ENCODE measurements at places on chromosomes 3 and 15.

GRCh38 chr3:150876611-150877265 lies 28.5 kb downstream of the MINDY4B start:
- DNase-seq: no peak

- no peak for DNase-seq
Observed at GRCh38 chr3:59374818-59375211, 325.0 kb upstream of the CFAP20DC start.

DNA sequence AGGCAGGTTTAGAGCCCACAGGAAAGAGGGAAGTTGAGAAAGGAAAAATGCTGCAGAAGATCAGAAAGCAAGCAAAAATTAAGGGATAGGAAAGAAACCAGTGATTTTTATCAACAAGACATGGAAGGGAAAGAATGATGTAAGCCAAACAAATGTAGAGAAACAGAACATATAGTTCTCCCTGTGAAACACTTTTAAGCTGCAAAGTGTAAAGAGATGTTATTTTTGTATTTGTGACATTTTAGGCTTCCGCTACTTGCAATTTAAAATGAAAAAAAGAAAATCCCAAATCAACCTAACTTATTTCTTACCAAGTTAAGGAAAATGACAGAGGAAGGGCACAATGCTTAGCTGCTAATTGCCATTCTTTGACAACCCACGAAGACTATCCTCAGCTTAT lies 111.6 kb downstream of the PDCD6IP start:
- no peak for DNase-seq

GRCh38 chr3:171828902-171829770 lies 14.0 kb upstream of the TMEM212 start:
- DNase-seq: no peak

DNA sequence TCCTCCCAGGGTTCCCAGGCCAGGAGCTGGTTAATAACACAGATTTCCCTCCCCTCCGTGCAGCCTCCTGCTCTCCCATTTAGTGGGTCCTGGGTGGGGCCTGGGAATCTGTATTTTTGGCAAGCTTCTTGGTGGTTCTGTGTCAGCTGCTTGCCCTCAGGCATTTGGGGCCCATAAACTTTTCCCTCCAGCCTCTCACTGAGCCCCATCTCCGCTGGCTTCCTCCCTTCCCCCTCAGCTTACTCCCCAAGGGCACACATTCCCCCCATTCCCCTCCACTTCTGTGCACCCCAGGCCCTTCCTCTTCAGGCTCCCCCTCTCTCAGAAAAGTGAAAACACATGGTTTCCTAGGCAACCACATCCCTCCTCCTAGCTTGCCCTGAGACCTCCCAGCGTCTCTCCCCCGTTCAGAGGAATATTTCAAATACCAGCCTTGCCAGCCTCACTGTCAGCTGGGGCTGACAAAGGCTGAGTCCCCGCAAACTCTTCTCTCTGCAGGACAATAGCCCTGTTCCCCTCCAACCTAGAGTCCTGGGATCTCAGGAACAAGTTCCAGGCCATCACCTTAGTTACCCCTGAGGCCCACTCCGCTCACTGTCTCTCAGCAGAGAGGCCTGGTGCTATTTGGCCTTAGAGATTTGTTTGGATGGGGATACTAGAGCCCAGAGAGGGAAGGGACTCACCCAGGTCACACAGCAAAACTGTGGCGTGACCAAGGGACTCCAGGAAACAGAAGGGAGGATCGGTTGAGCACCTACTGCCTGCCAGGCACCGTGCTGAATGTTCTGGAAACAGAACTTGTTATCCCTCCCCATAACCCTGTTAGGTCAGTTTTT lies 44.6 kb upstream of the SMAD6 start:
- DNase-seq: no peak

DNA sequence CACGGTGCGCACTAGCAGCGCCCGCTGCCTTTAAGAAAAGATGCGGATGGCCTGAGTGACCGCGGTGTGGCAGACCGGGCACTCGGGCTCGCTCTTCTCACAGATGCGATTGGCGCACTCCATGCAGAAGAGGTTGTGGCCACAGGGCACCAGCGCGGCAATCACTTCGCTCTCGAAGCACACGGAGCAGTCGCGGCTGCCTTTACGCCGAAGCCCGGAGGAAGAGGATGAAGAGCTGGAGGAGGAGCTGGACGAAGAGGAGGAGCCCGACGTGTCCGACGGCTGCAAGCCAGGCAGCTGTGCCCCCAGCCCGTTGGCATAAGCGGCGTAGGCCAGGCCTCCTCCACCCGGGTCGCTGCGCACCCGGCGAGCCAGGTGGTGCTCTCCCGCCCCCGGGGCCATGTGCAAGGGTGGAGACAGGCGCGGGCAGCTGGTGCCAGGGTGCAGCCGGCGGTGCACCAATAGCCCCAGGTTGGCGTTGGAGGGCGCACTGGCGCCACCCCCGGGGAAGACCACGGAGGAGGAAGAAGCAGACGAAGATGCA lies 2.6 kb downstream of the MEX3B start:
- DNase-seq: no peak

DNA sequence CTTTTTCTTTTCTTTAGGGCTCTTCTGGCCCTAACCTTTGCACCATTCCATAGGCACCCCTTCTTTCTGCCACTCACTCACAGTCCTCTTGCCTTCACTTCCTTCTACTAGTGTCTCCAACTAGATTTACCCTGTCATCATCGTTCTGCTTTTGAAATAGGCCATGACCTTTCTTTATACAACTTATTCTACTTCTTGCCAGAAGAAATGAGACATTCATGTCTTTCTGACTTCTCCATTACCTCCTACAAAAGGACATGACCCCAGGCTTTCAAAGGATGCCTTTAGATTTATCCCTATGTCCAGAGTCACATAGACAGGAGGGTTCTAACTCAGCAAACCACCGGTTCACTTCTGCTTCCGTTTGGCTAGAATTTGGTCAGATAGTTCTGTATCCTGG lies 336.4 kb upstream of the LRRFIP2 start:
- no peak for DNase-seq

- no peak for DNase-seq
Observed at GRCh38 chr3:152589644-152590043, 245.3 kb upstream of the P2RY1 start.

DNA sequence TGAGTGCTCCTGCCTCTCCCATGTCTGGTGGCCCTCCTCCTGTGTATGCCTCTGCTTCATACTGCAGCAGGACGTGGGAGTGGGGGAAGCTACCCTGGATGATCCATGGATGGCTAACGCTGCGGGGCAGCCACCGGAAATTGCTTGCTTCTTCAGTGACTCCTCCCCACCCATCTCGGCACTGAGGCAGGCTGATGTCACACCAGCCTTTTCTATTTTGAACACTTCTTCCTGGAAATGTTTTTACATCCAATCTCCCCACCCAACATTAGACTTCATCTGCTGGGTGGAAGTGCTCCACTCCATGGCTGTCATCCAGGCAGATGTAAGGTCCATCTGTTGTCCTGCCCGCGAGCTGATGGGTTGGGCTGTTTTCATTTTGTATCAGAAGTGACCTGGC lies 58.9 kb upstream of the MUC13 start:
- DNase-seq: no peak

GRCh38 chr3:186417791-186418190 lies 55.8 kb upstream of the DGKG start:
- no peak for DNase-seq

GRCh38 chr15:88529021-88529630 lies 17.4 kb downstream of the DET1 start:
- DNase-seq: no peak

- no peak for DNase-seq
Observed at GRCh38 chr3:43213631-43214030, 72.7 kb upstream of the SNRK start.

DNA sequence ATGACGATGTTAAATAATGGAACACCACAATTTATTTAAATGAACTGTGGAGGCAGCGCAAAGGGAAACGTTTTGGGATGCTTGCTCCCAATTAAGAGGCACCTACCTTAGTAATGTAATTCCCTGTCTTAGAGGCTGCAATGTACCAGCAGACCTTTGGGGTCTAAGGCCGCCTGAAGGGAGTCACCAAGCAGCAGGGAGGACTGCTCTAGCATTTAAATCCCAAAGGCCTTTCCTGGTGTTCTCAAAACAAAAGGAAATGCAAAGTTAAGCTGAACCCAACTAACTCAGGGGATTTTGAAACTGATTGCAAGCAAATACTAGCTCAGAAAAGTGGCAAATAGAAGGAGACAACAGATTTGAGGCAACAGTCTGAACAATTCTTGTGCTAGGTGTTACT lies 510.8 kb downstream of the GABRG3 start:
- DNase-seq: no peak

DNA sequence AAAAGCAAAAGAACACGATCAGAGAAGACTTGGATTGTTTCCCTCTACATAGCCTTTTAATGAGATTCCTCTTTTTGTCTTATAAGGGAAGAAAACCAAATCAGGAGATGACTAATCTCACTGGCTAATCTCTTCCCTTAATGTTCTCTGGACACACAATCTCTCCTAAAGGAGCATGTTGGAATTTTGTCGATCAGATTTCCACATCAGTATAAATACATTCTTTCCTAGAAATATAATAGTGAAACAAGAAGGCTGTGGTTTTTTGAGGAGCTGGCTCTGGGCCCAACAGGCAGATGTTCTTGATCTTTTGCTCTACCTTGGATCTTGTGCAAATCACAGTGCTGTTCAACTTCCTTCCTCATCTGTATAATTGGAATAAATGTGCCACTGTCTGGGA lies 94.0 kb downstream of the GTPBP8 start:
- DNase-seq: no peak

- DNase-seq: no peak
Observed at GRCh38 chr3:48562367-48563095, 1.1 kb downstream of the UCN2 start.

DNA sequence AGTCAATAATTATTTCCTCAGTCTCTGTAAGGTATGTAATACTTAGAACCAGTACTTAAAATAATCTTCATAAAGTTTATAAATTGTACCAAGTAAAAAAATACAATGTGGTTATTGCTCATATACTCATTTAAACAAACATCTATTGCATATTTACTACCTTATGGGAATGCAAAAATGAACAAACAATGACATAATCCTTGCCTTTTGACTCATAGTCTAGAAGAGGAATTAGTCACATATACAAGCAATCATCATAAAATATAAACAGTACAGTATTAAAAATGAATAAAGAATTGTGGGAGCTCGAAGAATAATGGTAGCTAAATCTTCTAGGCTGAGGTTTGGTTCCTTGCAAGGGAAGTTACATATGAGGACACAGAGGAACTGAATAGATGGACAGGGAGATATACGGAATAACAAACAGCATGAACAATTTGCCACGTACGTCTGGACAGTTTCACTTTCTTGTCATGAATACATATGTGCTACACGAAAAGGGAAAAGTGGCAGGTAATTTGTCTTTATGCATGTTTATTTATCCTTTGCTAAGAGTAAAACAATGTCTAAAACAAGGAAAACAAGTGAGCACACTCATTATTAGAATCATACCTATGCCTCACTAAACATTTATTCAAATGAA lies 17.2 kb downstream of the IMPG2 start:
- no peak for DNase-seq

DNA sequence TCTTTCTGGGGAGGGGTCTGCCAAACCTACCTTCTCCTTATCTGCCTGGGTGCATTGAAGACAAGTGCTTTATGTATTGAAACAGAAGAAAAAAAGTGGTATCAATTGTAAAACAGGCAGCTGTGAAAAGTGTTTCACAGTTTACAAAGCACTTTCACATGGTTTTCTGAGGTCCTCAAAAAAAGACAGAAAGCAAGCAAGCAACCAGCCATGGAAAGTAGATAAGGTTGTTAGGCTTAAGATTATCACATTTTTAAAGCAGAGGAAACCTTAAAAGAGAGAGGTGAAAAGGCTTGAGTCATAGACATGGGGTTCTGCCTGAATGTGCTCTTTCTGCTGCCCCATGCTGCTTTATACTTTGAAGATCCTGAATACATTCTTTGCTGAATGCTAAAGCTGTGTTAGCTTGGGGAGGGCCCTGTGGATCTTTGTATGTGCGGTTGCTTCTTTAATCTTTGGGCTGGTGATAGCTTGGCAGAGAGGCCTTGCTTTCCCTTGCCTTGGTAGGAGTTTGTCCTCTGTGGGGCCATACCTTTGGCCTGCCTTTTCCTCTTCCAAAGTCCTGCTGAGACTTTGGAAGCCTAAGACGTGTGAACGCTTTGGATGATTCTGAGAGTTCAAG lies 2.6 kb downstream of the SMAD3 start:
- no peak for DNase-seq

DNA sequence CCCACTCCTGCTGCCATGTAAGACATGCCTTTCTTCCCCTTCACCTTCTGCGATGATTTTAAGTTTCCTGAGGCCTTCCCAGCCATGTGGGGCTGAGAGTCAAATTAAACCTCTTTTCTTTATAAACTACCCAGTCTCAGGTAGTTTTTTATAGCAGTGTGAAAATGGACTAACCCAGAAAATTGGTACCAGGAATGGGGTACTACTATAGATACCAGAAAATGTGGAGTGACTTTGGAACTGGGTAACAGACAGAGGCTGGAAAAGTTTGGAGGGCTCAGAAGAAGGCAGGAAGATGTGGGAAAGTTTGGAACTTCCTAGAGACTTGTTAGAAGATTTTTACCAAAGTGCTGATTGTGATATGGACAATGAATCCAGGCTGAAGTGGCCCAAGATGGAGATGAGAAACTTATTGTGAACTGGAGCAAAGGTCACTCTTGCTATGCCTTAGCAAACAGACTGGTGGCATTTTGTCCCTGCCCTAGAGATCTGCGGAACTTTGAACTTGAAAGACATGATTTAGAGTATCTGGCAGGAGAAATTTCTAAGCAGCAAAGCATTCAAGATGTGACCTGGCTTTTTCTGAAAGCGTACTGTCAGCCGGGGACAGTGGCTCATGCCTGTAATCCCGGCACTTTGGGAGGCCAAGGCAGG lies 52.7 kb downstream of the TMCC1 start:
- DNase-seq: no peak

- peak; percentile 49 for DNase-seq
Observed at GRCh38 chr15:40092256-40092978, 16.3 kb downstream of the BMF start.

DNA sequence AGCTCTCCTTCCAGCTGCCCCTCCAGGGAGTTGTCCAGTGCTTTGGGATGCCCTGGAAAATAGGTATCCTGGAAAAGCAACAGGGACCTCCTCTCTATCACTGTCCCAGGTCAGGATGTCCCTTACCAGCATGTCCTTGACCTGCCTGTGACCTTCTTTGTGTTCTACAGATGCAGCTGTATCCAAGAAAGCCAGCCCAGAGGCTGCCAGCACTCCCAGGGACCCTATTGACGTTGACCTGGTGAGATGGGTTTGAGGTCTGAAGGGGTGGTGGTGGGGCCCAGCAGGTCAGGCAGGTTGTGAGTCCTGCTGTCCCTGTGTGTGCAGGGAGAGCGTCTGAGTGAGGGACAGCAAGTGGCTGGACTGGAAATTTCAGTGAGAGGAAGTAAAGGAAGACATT lies 30.2 kb downstream of the PML start:
- DNase-seq: no peak

- no peak for DNase-seq
Observed at GRCh38 chr15:38768970-38769369, 204.4 kb upstream of the RASGRP1 start.

DNA sequence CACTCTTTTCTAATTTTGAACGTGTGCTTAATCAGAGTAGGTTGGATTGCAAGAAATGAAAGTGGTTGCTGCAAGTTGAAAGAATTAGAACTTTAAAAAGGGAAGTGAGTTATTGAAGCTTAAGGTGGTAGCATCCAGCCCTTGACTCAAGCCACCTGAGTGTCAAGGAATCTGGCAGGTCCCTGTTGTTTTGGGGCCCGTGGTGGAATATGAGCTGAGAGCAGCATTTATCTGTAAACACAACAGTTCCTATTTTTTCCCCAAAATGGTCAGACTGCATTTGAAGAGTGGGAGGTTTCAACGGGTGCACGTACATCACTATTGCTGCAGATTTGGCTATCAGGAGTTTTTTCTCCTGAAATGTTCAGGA lies 1.7 kb downstream of the ITPR1 start:
- no peak for DNase-seq
